Activated T-helper 17 cell treated with anti-CD3 and anti-CD28 coated beads, Interleukin-2, amount 50 U/mL, for 72 hours (primary cell): ENCODE measurements at places on chromosomes 7 and 10. TPM values are rescaled to one million over a fixed set of nuclear protein-coding genes. Genes with fewer than 3 reads are reported as not detected.

The STEAP2 gene
- total RNA-seq, result not detected

The ARPC1A gene
- 47.4 TPM for total RNA-seq

The MRM2 gene
- total RNA-seq, result 40.2 TPM

- peak; percentile 75 for ATAC-seq
Observed at GRCh38 chr10:80596391-80597257, 58.9 kb downstream of the SH2D4B start.

DNA sequence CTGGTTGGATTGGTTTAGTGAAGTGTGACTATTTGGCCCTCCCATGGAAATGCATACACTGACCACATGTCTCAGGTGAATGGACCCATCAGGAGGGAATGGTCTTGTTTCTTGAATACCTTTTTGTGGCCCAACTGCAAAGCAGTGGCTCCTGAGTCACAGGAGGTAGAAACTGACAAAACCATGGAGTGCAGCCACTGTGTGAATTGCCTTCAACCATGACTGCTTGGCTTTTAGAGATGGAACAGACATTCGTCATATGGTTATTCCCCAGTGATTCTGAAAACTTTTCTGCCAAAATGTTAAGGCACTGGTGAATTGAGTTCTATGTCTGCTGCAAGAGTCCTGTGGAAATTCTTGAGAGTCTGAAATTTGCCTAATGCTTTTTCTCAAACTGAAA is 64.7 kb downstream of the CDK14 start:
- ATAC-seq, result no peak

DNA sequence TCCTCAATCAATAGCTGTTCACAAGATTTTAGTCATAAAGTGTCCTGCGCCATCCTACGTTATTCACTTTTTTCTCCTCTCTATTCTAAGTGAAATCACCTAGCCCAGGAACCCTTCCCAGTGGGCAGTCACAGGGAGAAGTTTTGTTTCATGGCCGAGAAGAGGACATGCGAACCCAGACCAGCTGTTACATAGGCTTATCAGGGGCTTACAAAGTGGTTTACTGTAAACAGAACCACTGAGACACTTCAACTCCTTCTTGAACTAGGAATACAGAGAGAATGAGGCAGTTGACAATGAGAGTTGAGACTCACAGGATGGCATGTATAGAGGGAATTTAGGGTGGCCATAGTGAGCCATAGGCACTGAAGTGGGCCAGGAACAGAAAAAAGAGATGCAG is 246.9 kb upstream of the GLI3 start:
- ATAC-seq, result no peak
